Naive thymus-derived CD8-positive, alpha-beta T cell (primary cell): ENCODE measurements at places on chromosomes 4 and X. TPM values are rescaled to one million over a fixed set of nuclear protein-coding genes. Genes with fewer than 3 reads are reported as not detected.

- no peaks in the 10 kb centered on the region for H3K4me1 ChIP-seq
- H3K4me3 ChIP-seq, result no peak overlapping the region
- no peak overlapping the region for H3K27ac ChIP-seq
- no peaks in the 10 kb centered on the region for H3K36me3 ChIP-seq
Observed at GRCh38 chr4:161132715-161133425, 1030.9 kb downstream of the FSTL5 start.

GRCh38 chrX:152819732-152820131 is 10.8 kb downstream of the CETN2 start:
- DNase-seq, result no peak
- H3K4me3 ChIP-seq, result no peak overlapping the region
- H3K27me3 ChIP-seq, result peaks cover 14% of the 10 kb centered on the region

DNA sequence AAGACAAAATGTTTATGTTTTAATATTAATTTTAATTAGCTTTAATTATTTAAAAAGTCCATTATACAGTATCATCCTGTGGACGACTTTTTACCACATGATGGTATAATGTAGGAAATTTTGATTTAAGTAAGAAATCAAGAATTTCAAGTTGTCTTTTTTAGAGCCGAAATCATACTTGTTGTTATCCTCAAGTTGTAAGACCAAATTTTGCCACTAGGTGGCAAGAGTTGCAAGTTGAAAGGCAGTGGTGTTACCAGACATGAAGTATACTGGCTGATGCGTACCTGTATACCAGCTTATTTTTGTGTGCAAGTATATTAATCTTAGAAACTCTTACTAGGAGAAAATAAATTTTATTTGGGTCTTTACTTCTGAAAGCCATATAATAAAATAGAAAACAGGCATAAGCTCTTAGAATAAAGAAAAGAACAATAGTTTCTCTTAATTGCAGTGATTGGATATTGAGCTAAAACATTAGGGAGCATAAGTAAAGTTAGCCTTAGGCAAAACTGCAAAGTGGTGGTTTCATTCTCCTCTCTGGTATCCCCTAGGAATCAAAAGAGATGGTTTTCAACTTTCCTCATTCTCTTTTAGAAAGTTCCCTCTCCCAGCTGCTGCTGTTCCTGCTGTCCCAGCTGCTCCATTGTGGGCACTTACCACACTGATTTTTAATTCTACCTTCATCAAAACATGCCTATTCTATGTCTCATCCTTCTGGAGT is 118.0 kb upstream of the WDFY3 start:
- H3K4me1 ChIP-seq, result no peaks in the 10 kb centered on the region
- H3K4me3 ChIP-seq, result no peak overlapping the region
- H3K27me3 ChIP-seq, result peaks cover 15% of the 10 kb centered on the region
- DNase-seq, result no peak
- no peaks in the 10 kb centered on the region for H3K36me3 ChIP-seq
- H3K27ac ChIP-seq, result no peak overlapping the region

Gene SPARCL1
- not detected for total RNA-seq
